ENCODE measurements at places on chromosomes 11 and 22. TPM values are rescaled to one million over a fixed set of nuclear protein-coding genes. Genes with fewer than 3 reads are reported as not detected.

DNA sequence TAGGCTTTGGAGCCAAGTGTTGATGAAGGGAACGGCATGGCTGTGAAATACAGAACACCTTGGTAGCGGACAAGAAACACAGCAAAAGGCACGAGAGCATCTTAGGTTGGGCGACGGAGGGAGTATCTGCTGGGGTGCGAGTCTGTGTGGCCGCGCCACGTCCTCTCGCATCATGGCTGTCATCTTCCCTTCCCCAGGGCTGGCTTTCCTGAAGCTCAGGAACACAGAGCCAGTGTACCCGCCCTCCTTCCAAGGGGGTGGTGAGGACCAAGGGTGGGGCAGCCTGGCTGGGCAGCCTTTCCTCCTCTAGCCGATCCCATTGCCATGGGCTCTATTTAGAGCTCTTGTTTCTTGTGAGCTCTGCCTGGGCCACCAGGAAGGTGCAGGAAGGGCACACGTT is 154.4 kb downstream of the FEZ1 start:
- peak; percentile 30 for DNase-seq

DNA sequence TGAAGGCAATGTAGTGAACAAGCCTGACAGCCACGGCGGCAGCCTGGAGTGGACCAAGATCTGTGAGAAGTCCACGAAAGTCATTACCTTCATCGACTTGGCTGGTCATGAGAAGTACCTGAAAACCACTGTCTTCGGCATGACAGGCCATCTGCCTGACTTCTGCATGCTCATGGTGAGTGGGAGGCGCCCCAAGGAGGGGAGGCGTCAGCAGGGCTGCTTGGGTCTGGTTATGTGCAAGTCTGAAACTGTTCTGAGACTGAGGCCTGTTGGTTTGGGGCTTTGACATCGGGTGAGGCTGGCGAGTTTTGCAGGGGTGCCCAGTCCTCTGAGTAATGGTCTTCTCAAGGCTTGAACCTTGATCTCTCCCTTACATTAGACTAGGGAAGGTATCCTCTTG is 11.1 kb downstream of the GTPBP1 start:
- DNase-seq: no peak

DNA sequence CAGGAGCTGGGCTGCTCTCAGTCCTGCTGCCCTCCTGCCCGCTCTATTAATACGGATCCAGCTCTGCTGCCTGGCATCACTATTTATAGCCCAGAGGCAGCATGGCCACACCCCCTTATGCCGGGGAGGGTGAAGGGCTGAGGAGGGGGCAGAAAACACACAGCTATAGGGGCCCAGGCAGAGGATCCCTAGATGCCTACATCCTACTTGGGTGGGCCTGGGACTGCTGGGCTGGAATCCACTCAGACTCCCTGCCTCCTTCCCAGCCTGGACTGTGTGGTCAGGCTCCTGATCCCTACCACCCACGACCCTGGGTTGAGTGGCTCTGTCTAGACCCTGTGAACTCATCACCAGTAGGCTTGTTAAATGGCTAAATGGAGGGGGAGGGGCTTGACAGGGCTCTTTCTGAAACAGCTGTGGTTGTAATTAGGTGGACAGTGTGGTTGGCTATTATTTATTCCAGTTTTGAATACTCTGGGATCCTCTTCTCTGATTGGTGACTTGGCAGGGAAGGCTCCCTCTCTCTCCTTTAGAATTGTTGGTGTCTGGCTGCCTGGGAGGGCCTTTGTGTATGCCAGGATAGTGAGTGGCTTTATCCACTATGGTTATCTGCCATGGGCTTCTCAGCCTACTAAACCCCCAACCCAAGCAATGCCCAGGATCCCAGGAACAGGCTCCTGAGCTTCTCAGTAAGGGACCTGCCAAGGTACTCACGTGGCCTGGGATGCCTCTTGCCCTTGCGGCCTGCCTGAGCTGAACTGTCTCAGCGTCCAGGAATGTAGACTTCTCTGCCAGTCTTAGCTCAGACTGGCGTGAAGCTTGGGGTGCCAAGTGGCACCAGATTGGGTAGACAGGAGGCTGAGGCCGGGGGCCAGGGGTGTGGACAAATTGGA is 15.2 kb downstream of the PHLDB1 start:
- no peak for DNase-seq

GRCh38 chr22:21902296-21903087 is 35.0 kb upstream of the MAPK1 start:
- DNase-seq: peak; percentile 65

GRCh38 chr22:48926136-48926535 is 901.5 kb downstream of the BRD1 start:
- DNase-seq: no peak

DNA sequence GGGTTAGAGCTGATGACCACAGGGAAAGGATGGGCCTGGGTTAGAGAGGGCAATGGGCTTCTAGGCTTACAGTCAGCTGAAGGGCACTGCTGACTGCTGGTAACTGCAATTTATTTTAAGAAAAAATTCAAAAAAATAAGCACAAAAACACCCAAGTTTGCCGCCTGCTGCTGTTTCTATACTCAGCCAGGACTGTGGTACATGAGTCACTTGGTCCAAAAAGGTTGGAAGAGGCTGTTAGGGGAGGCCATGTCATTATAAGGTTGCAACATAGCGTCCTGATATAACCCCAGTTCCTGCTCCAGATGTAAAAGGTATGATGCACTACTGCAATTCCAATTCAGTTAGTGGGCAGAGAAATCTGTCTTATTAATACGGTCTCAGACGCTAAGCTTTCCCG is 98.9 kb downstream of the ETS1 start:
- no peak for DNase-seq

DNA sequence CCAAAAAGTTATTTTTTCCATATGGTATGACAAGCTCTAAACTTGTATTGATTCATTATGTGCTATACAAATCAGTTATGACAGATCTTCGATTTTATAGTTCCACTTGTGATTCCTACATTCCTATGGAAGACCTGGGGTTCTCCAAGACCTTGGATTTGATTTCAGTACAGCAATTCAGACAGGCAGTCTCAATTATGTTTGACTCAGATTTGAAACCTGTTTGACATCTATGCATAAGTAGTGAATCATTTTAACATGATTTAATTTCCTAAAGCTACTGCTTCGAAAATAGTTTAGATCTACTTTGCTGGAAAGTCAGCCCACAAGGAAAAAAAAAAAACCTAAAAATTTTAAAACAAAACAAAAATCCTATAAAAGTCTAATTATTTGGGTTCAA is 820.4 kb downstream of the LUZP2 start:
- DNase-seq: no peak

The NAALAD2 gene
- total RNA-seq: 142 TPM

DNA sequence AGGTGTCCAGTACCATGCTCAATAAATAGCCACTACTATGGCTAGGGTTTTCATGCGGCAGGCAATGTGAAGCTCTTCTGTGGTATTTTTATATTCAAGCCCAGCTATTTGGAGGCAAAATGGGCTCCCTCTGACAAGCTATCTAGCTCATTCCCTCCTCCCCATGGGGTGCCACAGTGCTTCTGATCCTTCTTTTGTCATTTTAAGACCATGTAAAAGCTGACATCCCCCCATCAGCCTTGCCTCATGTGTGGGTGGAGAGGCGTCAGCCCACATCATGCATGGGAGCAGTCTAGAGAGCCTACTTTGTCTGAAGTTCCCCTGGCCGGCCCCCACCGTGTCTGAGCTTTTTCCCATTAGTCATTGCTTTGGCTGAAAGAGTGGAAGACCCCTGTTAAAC is 59.8 kb downstream of the NAV2 start:
- no peak for DNase-seq

DNA sequence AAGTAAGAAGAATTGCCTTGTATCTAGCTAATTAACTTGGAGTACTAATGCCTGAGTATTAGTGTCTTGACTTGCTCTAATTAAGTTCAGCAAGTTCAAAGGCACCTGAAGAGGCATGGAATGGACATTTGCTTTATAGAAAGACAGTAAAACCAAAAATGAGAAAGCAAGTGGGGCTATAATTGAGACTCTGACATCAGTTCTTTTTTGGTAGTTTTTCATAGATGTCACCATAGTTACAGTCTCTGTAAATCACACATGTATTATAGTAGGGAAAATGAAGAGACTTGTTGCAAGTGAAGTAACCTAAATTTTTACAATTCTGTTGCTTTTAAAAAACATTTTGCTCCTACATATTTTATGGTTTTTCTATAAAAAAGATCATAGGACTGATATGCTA is 178.0 kb downstream of the HIPK3 start:
- no peak for DNase-seq

DNA sequence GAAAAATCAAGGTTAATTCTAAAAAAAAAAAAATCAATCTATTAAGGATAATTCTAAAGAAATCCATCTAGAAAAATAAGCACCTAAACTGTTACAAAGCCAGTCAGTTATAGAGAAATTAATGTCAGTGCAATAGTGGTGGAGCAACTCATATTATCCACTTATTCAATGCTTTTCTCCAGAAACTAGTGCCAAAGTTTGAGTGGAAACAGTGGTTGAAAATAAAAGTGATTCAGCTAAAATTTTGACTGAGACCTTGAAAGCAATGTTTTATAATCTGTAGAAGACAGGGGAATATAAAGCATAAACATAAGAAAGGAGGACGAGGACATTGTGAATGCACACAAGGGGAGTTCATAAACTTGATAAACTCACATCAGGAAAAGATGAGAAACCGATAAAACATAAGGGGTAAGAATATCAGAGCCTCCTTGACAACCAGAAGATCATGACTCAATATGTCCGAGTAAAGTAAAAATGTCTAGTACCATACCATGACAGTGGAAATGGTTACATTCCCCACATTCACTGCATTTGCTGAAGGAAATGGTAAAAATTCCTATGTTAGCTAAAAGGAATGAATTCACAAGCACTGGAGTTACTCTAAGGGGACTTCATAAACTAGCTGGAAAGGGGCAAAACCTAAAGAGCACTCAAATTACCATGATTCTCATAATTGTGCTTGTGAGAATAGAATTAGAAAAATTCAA is 58.7 kb upstream of the SLC5A12 start:
- no peak for DNase-seq

DNA sequence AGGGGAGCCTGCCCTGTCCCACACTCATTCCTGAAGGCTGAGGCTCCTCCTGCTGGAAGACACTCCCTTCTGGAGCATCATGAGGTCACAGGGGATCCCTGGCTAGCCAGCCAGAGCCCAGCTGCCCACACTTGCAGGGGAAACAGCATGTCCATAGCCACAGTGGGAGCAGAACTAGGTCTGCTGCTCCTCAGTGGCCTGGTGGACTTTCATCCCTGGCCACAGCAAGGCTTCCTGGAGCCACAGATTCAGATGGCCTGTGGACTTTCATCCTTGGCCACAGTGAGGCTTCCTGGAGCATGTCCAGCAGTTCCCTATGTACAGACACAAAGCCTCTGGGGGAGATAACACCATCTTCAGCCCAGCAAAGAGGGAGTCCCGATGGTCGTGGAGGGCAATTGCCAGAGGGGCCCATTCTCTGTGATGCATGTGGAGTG is 5.9 kb upstream of the APOL6 start:
- DNase-seq: no peak

The SSTR3 gene
- total RNA-seq: not detected

- DNase-seq: no peak
Measured at GRCh38 chr11:130737866-130738431, 178.3 kb downstream of the SNX19 start.

DNA sequence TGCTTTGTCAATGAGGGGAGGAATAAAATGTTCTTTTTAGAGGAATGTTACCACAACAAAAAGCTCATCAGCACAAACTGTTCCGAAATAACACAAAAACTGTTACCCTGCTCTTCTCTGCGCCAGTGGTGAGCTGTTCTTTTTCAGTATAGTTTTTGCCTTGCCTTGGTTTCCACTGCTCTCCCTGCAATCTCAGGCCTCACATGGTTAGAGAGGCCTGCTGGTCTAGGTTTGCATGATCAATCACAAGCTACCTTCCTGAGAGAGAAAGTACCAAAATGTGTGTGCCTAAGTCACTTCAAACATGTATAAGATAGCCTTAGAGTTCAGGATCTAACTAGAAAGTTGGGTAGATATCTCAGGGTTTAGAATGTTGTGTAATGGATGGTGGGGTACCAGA is 114.6 kb downstream of the STIM1 start:
- DNase-seq: no peak

DNA sequence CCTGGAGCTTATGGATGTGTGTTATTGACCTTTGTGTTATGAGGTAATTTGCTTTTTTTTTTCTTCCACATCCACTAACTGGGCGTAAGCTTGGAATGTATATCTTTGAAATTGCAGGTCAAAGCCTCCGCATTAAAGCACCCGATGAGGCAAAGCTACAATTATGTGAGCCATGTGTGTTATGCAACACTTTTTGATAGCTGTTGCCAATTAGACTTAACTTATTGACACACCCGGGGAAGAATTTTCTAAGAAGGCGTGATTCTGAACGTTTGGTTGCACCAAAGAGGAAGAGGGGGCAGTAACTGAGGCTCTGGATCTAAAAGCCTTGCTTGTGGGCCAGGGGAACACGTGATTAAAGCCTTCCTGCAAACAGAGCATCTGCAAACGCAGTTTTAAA is 610 bp upstream of the TEX12 start:
- peak; percentile 62 for DNase-seq

DNA sequence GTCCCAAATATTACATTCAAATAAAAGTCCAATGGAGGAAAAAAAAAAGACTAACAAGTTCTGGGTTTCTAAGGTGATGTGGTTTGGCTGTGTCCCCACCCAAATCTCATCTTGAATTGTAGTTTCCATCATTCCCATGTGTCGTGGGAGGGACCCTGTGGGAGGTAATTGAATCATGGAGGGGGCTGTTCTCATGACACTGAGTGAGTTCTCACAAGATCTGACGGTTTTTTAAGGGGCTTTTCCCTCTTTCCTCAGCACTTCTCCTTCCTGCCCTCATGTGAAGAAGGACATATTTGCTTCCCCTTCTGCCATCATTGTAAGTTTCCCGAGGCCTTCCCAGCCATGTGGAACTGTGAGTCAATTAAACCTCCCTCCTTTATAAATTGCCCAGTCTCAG is 7.9 kb upstream of the MS4A2 start:
- DNase-seq: no peak

DNA sequence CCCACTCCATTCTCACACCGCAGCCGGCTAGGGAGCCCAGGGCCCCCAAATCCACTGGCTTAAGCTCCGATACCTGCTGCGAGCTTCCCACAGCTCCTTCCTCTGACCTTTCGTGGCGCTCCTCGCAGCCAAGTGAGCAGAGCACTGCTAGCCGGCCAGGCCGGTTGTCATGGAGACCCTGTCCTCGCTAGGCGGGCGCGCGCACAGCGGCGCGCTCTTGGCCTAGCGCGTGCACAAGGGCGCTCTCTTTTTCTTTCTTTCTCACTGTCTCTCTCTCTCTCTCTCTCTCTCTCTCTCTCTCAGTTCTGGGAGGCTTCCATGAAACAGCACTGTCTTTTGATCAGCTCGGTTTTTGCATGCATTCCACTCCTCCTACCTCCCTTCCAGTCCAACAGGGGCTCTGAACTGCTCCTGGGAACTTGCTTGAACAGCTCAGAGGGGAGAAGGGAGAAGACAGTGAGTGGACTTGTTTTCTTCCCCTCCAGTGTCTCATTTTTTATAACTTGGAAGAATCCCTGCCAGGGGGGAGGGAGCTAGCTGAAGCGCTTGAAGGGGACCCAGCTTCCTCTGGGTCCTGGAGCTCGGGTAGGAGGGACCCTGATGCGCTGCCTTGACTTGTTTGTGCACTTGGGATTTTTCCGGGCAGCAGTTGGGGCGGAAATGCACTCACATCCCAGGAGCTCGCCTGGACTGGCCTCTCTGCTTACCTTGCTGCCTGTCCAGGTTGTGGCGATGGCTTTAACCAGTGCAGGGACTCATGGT is 100.3 kb upstream of the AKIP1 start:
- no peak for DNase-seq

The CCDC15 gene
- 4.0 TPM for total RNA-seq

The FOSL1 gene
- 2.7 TPM for total RNA-seq

The SMTNL1 gene
- 0.18 TPM for total RNA-seq

- no peak for DNase-seq
Measured at GRCh38 chr11:4019891-4020290, 74.7 kb upstream of the RRM1 start.

The SLC43A3 gene
- total RNA-seq: not detected

Data from Caco-2 (cell line).